ENCODE measurements at places on chromosomes 16 and 17.

DNA sequence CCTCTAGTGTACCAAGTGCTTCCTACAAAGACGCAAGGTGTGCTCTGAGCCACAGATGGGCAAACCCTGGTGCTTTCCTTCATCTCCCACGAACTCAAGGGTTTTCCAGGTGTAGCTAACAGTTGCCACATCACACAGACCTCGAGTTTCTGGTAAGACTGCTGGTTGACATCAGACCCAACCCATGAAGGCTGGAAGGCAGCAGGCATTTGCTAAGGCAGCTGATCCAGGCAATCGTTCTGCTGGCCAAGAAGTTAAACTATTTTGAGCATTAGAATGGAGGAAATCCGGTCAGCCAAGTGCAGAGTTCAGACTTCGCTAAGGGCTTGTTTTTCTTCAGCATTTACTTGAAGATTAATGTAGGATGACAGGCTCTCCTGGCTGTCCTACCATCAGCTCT lies 11.5 kb downstream of the HAS3 start:
- no peak for DNase-seq

GRCh38 chr16:50741225-50741780 lies 583 bp upstream of the CYLD start:
- DNase-seq: no peak

- no peak for DNase-seq
These were observed 15.7 kb upstream of the KPNB1 start for GRCh38 chr17:47633996-47634395.

DNA sequence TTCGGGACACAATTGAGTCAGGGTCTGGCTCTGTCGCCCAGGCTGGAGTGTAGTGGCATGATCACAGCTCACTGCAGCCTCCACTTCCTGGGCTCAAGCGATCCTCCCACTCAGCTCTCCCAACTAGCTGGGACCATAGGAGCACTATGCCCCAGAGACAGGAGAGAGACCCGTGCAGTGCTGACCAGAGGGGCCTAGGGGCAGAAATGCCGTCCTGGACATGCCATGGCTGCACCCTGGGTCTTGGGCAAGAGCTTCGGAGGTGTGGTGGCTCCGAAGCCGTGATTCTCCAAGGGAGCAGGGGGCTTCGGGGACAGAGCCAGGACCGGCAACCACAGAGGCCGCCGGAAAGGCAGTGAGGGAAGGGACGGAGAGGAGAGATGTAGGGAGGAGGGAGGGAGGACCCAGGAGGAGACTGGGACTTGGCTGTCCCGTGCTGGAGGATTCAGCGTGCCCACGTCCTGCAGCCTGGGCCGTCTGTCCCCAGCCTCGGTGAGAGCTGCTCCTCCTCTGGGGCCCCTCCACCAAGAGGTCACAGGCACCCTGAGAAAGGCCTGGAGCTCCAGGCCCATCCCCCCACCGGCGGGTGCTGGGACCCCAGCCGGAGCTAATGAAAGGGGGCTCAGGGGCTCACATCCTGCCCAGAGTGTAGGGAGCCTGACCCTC lies 21.9 kb downstream of the TPSD1 start:
- DNase-seq: no peak

DNA sequence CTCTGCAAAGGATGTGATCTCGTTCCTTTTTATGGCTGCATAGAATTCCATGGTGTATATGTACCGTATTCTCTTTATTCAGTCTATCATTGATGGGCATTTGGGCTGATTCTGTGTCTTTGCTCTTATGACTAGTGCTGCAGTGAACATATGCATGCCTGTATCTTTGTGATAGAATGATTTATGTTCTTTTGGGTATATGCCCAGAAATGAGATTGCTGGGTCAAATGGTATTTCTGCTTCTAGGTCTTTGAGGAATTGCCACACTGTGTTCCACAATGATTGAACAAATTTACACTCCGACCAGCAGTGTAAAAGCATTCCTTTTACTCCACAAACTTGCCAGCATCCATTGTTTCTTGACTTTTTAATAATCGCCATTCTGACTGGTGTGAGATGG lies 60.2 kb upstream of the ADORA2B start:
- DNase-seq: no peak

DNA sequence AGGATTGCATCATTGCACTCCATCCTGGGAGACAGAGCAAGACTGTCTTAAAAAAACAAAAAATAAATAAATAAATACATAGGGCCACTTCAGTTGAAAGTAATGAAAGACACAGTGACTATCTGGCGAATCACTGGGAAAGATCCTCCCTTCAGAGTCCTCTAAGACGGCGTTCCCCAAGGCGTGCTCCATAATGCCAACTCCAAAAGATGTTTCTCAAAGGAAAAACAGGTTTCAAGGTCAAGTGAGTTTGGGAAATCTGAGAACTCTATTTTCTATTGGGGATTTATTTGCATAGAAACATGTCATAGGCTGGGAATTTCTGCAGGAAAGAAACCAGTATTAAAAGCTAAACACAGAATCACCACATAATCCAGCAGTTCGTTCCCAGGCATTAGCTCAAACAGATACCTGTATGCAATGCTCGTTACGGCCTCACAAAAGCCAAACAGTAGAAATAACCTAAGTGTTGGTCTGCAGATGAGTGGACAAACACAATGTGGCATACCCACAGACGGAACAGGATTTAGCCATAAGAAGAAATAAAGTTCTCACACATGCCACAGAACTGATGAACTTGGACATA lies 7.9 kb downstream of the KLHDC4 start:
- DNase-seq: no peak

DNA sequence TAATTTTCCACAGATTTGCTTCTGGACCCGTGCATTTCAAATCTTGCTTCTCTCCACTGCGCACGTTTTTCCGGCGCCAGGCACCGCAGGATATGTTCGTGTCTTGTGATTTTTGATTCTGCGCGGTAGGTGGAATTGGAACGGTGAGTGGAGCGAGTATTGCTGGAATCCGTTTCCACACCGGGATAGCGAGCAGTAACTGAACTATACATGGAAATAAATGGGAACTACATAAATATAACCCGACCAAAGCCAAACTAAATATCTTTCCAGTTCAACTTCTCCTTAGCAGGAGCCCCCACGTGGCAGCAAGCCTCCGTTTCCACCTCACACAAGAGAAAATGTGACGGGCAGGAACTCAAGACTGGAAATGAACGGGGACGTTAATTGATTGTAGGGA lies 154.0 kb downstream of the SEC14L1 start:
- DNase-seq: no peak

DNA sequence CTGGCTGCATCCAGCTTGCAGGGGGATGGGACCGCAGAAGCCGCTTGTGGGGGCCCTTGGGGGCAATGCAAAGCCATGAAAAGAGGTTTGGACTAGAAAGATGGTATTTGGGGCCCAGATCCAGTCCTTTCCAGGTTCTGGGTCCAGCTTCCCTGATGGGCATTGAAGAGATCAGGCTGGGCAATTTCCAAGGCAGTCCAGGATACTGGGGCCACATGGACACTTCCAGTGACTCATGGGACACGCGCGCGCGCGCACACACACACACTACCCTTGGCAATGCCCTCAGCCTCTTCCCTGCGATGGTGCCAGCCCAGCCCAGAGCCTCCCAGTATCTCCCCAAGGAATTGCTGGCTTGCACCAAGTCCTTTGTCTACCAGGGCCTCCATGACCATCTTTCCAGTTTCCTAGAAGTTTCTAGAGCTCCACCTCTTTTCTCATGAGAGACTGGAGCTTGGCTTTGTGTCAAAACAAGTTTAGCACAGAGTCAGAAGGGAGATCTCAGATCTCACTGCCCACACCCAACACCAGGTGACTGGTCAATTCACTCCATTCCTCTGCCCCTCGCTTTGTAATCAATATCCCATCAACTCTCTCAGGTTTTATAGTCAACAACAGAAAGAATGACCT lies 44.3 kb downstream of the WNT3 start:
- DNase-seq: no peak

DNA sequence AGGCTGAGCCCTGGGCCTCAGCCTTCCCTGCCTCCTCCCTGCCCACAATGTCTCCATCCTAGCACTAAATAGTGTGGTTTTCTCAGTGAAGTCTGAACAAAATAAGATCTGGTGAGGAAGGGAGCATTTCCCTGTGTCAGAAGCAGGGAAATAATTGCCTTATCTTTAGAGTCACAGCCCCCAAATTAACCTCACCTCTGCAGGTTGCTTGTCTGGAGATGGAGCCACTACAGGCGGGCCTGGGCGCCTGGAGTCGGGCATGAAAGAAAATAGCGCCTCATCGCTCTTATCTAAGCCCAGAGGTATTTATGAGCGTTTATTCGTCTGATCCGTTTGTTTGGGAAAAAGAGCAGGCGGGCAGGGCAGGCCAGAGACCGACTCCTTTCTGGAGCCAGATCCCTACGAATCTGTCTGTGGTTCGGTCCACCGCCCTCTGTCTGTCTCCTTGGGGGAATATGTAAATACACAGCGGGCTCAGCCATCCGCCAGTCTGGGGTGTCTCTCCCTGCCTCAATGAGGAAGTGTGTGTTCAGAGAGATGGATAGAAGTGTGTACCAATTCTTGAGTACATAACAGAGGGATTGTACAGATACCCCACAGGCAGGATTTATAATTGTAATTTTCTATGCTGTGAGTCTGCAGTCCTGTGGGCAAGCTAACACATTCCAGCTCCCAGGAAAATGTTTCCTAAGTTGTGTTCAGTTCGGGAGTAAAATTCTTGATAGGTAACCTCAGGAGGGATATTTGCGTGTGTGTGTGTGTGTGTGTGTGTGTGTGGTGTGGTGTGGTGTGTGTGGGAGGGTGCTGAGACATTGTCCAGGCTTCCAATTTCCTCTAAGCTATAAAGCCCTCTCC lies 4.3 kb downstream of the HOXB6 start:
- no peak for DNase-seq

GRCh38 chr17:82574041-82574440 lies 54.5 kb downstream of the FOXK2 start:
- DNase-seq: no peak
